ENCODE measurements at places on chromosomes 7 and 10.

DNA sequence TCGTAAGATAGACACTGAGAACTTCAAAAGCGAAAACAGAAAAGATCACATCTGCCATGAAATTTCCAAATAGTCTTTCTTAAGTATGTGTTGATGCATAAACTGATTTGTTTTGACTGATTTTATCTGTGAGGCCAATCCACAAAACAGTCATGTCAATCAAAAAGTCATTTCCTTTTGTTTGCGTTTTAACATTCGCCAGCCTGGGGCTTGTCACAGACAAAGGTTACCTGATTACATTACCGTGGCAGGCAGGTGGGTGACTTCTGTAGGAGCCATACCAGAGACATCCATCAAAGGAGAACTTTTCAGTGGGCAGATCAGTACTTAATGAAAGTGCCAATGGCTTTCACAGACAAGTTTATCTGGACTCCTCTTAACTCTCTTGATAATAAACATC lies 45.5 kb upstream of the BET1 start:
- no peak for DNase-seq

GRCh38 chr10:70729763-70730357 lies 55.3 kb downstream of the TBATA start:
- DNase-seq, result no peak

GRCh38 chr7:47411281-47411869 lies 170.5 kb downstream of the TNS3 start:
- DNase-seq, result no peak

GRCh38 chr10:130127364-130128061 lies 8.7 kb upstream of the GLRX3 start:
- DNase-seq, result peak; percentile 45

- no peak for DNase-seq
These were observed 37.3 kb downstream of the CUL1 start for GRCh38 chr7:148735967-148736366.

DNA sequence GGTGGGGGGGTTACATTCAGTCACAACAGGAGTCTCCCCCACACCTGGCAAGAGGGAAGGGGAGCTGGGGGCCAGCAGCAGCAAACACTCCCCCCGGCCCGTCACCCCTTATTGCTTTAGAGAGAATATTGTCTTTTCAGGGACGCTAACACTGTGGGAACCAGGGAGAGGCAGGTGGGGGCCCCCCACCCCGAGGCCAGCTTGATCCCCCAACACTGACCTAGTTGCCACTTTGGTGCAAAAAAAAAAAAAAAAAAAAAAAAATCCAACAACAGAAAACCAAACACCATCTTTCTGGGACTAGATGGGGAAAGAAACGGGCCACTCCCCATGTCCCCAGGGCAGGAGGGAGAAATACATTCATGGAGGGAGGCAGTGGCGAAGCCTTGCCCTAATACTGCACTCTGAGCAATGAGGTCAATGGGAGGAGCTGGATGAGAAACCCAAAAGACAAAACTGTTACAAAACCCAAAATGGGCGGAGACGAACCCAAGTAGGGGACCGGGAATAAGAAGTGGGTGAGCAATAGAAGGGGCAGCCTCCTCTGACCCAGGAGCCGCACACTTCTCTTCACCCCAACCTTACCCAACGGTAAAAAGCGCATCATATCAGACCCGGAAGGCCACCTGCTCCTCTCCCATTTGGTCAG lies 6.5 kb downstream of the GNB2 start:
- no peak for DNase-seq

GRCh38 chr10:101095550-101096213 lies 33.9 kb downstream of the KAZALD1 start:
- peak; percentile 68 for DNase-seq

DNA sequence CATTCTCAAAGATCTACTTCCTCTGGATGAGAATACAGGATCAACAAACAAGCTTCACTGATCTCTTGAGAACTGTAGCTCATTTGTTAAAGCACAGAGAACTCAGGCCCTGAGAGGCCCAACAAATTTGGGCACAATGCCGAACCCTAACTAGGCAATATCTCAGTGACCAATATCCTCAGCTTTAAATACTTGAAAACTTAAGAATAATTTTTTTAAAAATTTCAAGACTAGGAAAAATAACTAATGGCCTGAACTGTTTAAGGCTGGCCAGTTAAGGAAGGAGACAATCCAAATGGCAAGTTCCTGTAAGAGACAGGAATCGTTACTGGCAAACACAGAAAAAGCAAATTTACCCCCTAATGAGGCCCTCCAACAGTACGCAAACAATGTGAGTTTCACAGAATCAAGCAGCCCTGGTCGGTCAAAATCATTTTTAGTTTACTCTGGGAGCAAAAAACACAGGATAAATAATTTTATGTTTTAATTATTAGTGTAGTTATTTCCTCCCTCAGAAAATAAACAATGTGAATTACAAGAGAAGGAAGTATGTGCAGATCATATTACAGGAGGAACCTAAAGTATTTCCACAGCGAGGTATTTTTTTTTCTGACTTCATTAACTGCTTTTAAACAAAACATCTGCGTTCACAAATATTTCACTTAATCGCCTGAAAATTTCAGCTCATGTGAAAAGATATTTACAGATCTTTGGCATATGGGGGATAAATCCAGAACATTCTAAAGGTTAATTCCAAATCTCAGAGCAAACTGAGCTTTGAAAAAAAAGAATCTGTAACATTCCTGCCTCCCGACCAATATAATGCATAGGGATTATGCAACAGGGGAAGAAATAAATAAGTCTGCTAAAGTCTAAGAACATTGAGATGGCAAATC lies 39.5 kb downstream of the NT5C2 start:
- no peak for DNase-seq

- no peak for DNase-seq
These were observed 45.3 kb downstream of the DGKI start for GRCh38 chr7:137801491-137801890.

GRCh38 chr7:37391791-37392672 lies 56.6 kb downstream of the ELMO1 start:
- no peak for DNase-seq

Data from stimulated activated CD4-positive, alpha-beta T cell treated with anti-CD3 and anti-CD28 coated beads, Interleukin-4, amount 100 ng/mL, for 4 hours (primary cell).